ENCODE measurements at places on chromosomes 2 and 18. TPM values are rescaled to one million over a fixed set of nuclear protein-coding genes. Genes with fewer than 3 reads are reported as not detected.

The C1GALT1C1L gene
- not detected for total RNA-seq

The INO80D gene
- total RNA-seq = 13.4 TPM

The VWC2L gene
- not detected for total RNA-seq

The TCF7L1 gene
- total RNA-seq = 4.8 TPM

The DOK6 gene
- 0.45 TPM for total RNA-seq

The CCT4 gene
- 79.6 TPM for total RNA-seq

The XIRP2 gene
- not detected for total RNA-seq

The TMEM247 gene
- total RNA-seq = not detected

The RBMS1 gene
- 61.0 TPM for total RNA-seq

The RBM45 gene
- 8.9 TPM for total RNA-seq

The CPS1 gene
- 5.1 TPM for total RNA-seq

The TMEM198 gene
- 0.17 TPM for total RNA-seq

The DES gene
- 19.4 TPM for total RNA-seq

The LCLAT1 gene
- total RNA-seq = 5.2 TPM

The KIF1A gene
- total RNA-seq = 3.7 TPM

The MAB21L4 gene
- total RNA-seq = 121 TPM

The RFX8 gene
- not detected for total RNA-seq

The ALK gene
- total RNA-seq = 0.66 TPM

The CAPN14 gene
- total RNA-seq = 0.13 TPM

The HYCC2 gene
- total RNA-seq = 15.9 TPM

The NETO1 gene
- total RNA-seq = not detected

The RAD51AP2 gene
- total RNA-seq = not detected

The CASP10 gene
- 4.2 TPM for total RNA-seq

The TMEM169 gene
- 0.04 TPM for total RNA-seq

The TRIM43 gene
- not detected for total RNA-seq

The CD226 gene
- 0.26 TPM for total RNA-seq

The SKOR2 gene
- not detected for total RNA-seq

The TUBB8B gene
- total RNA-seq = not detected

The L3MBTL4 gene
- 11.6 TPM for total RNA-seq

The SH2D6 gene
- total RNA-seq = not detected

The ABCG8 gene
- total RNA-seq = not detected

The C2orf78 gene
- not detected for total RNA-seq

The FOXD4L1 gene
- total RNA-seq = not detected

The DNAJC5G gene
- total RNA-seq = not detected

The TIGD1 gene
- total RNA-seq = 2.2 TPM

The DLX2 gene
- not detected for total RNA-seq

The SPAST gene
- 25.1 TPM for total RNA-seq

The RGPD6 gene
- 35.4 TPM for total RNA-seq

The ACAA2 gene
- 27.0 TPM for total RNA-seq

The CGREF1 gene
- 0.34 TPM for total RNA-seq

The RFTN2 gene
- 3.5 TPM for total RNA-seq

The NT5C1B gene
- not detected for total RNA-seq

The ZNF397 gene
- 13.2 TPM for total RNA-seq

The TEKT4 gene
- total RNA-seq = not detected

The GTF2A1L gene
- total RNA-seq = not detected

The SNORC gene
- 14.4 TPM for total RNA-seq

The UGT1A8 gene
- not detected for total RNA-seq

The TFCP2L1 gene
- total RNA-seq = 66.8 TPM

The CXCR4 gene
- total RNA-seq = 3.9 TPM
